Transverse colon (tissue), 4 donors: ENCODE measurements at places on chromosomes 2 and 18. TPM values are rescaled to one million over a fixed set of nuclear protein-coding genes. Genes with fewer than 3 reads are reported as not detected.

DNA sequence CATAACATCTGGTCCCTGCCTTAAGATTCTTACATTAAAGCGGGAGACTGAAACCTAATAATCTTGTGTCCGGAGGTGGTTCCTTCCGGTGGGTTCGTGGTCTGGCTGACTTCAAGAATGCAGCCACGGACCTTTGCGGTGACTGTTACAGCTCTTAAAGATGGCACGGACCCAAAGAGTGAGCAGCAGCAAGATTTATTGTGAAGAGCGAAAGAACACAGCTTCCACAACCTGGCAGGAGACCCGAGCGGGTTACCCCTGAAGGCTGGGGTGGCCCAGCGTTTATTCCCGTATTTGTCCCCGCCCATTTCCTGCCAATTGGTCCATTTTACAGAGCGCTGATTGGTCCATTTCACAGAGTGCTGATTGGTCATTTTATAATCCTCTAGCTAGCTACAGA lies 122.3 kb upstream of the SIX2 start:
- no peak overlapping the region for H3K4me3 ChIP-seq
- no peaks in the 10 kb centered on the region for H3K4me1 ChIP-seq
- H3K36me3 ChIP-seq, result no peaks in the 10 kb centered on the region
- H3K27ac ChIP-seq, result no peak overlapping the region
- H3K27me3 ChIP-seq, result no peaks in the 10 kb centered on the region

G6PC2 gene
- not detected for total RNA-seq

GRCh38 chr2:211455216-211455841 lies 898.9 kb downstream of the CPS1 start:
- no peaks in the 10 kb centered on the region for H3K27me3 ChIP-seq
- H3K4me1 ChIP-seq, result no peaks in the 10 kb centered on the region
- peak; percentile 11 for DNase-seq
- H3K36me3 ChIP-seq, result no peaks in the 10 kb centered on the region

- peak overlapping the region; percentile 71 for H3K27ac ChIP-seq
- no peak for DNase-seq
- no peak overlapping the region for H3K4me3 ChIP-seq
- no peaks in the 10 kb centered on the region for H3K36me3 ChIP-seq
- no peaks in the 10 kb centered on the region for H3K27me3 ChIP-seq
- peaks cover 5% of the 10 kb centered on the region for H3K4me1 ChIP-seq
These were observed 41.4 kb upstream of the EHBP1 start for GRCh38 chr2:62663920-62664795.

C2orf92 gene
- 19.4 TPM for total RNA-seq

SCG2 gene
- total RNA-seq, result 4.8 TPM
